ENCODE measurements at places on chromosomes 2 and 18. TPM values are rescaled to one million over a fixed set of nuclear protein-coding genes. Genes with fewer than 3 reads are reported as not detected.

The GREB1L gene
- total RNA-seq, result 14.4 TPM

The KLHL30 gene
- total RNA-seq, result 1.2 TPM

The C2orf68 gene
- total RNA-seq, result 25.7 TPM

The C2orf92 gene
- total RNA-seq, result 5.0 TPM

The SPP2 gene
- total RNA-seq, result not detected

DNA sequence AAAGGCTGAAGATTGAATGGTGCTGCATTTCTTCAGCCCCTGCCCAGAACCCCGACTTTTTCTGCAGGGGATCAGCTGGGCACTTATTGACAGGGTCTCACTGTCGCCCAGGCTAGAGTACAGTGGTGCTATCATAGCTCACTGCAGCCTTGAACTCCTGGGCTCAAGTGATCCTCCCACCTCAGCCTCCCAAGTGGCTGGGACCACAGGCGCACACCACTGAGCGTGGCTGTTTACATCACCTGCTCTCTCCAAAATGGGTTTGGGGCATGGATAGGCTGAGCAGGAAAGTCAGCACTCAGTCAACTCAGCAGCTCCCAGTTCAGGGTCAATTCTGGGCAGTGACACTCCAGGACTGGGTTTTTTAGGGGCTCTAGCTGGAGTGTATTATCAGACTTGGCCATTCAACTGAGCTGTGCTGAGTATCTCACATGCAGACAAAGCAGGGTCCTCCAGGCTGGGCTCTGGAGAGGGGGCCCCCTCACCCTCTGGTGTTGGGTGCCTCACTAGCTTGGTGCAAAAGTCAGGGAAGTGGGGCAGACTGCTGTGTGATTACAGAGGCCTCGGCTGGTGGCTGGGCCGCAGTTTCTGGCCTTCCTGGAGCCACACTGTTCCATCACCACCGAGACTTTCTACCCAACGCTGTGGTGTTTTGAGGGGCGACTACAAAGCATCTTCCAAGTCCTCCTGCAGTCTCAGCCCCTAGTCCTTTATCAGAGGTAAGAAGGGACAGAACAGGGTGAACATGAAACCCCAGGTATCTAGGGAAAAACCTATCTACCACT lies 4.5 kb downstream of the ABHD1 start:
- H3K36me3 ChIP-seq, result peaks cover 39% of the 10 kb centered on the region
- H3K27ac ChIP-seq, result no peak overlapping the region
- no peak for DNase-seq
- peaks cover 21% of the 10 kb centered on the region for H3K4me1 ChIP-seq

DNA sequence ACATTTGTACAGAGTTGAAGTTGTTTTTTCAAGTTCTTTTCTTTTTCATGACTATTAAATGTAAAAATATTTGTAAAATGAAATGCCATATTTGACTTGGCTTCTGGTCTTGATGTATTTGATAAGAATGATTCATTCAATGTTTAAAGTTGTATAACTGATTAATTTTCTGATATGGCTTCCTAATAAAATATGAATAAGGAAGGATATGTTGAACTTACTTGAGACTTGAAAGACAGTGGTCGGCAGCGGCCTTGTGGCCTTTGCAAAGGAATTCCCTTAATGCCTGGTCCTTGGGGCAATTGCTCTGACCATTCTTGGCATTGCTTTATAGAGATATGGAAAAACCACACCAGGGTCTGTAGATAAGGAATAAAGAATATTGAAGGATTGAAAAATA lies 25.9 kb upstream of the TMEM87B start:
- no peaks in the 10 kb centered on the region for H3K27me3 ChIP-seq
- no peak overlapping the region for H3K27ac ChIP-seq
- H3K36me3 ChIP-seq, result peaks cover 8% of the 10 kb centered on the region
- no peaks in the 10 kb centered on the region for H3K4me1 ChIP-seq

DNA sequence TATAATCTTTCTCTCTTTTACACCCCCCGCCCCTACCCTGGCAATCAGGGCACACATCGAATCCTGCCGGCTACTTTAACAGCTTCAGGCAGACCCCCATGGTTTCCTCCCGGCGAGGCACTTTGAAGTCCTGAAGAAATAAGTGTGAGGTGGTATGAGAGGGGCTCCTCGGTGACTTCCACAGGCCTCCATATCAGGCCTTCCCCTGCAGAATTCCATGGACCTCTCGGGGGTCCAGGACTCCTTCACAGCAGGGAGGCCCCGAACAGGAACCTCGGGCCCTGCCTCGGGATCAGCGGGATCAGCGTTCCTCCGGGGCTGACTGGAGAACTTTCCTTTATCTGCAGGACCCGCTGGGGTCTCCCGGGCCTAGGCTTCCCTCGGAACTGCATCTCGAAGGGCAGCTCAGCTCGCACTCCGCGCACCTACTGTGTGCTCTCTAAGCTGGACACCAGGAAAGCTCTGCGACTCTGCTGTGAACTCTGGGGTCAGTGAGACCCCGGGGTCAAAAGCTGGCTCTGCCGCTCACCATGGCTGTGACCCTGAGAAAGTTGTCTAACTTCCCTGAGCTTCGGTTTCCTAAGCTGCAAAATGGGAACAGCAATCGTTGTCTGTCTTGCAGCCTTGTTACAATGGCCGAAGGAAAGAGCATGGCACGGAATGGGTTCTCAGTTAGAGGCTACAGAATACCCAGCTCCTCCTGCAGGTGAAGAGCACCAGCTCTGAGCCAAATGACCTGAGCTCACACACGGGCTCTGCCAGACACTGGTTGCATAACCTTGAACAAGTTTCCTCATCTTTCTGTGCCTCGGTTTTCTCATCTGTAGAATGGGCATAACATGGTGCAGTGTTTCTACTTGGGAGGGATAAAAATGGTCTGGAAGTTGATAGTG lies 97.4 kb upstream of the ID2 start:
- DNase-seq, result no peak
- H3K27me3 ChIP-seq, result no peaks in the 10 kb centered on the region
- peak overlapping the region; percentile 38 for H3K4me3 ChIP-seq
- H3K27ac ChIP-seq, result peak overlapping the region; percentile 80
- peaks cover 39% of the 10 kb centered on the region for H3K4me1 ChIP-seq

DNA sequence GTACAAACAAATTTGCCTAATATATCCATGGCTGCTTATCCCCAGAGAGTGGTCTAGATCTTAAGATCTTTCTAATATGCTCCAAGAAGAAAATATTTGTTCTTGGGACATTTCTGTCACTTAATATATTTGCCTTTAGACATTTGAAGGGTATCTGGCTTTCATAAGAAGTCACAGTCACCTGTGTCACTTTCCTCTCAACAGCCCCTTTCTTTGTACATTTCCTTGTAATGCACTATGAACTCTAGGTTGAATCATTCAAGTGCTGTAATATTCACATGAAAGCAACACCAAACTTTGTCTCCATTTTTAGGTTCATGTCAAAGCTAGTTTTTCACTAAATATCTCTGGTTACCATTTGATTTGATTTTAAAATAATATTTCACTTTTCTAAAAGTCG lies 41.4 kb upstream of the NABP1 start:
- H3K4me3 ChIP-seq, result no peak overlapping the region
- DNase-seq, result no peak
- no peaks in the 10 kb centered on the region for H3K4me1 ChIP-seq
- H3K27me3 ChIP-seq, result no peaks in the 10 kb centered on the region
- H3K27ac ChIP-seq, result no peak overlapping the region

DNA sequence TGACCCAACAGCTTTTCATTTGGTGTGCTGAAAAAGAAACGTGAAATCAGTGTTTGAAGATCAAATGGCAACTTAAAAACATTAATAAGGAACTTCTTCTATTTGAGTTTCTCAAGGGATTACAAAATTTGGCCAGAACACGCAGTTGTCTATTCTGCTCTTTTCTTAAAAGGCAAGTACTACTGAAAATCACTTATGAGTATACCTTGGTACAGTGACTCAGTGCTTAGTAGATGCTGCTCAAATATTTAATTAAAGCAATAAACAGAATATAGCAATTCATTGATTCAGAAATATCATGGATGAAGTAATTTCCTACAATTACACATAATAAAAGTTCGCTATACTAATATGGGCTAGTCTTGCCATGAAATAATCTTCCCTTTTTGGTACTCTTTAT lies 38.2 kb upstream of the MCM6 start:
- no peak overlapping the region for H3K4me3 ChIP-seq
- H3K36me3 ChIP-seq, result peaks cover 14% of the 10 kb centered on the region
- no peaks in the 10 kb centered on the region for H3K4me1 ChIP-seq
- no peak overlapping the region for H3K27ac ChIP-seq
- no peak for DNase-seq
- no peaks in the 10 kb centered on the region for H3K27me3 ChIP-seq

- no peaks in the 10 kb centered on the region for H3K27me3 ChIP-seq
- H3K4me1 ChIP-seq, result no peaks in the 10 kb centered on the region
- no peak overlapping the region for H3K4me3 ChIP-seq
Measured at GRCh38 chr2:241485172-241485911, 23.0 kb downstream of the STK25 start.

DNA sequence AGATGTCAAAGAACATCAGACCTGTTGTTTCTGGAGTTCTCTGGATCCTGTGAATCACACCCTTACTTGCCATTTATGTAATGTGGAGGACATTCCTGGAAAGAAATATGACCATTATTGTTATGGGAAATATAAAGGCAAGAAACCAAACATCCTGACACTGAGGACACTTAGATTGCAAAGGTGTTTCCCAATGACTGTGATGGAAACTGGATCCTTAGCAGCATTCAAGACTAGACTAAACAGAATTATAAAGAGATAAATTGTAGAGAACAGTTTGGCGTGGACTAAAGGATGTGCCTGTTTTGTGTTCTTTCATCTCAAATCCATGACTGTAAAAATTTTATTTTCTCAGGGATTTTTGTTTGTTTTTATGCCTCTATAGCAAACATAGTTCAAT lies 347.7 kb upstream of the SLC14A2 start:
- H3K4me3 ChIP-seq, result no peak overlapping the region
- no peaks in the 10 kb centered on the region for H3K27me3 ChIP-seq

DNA sequence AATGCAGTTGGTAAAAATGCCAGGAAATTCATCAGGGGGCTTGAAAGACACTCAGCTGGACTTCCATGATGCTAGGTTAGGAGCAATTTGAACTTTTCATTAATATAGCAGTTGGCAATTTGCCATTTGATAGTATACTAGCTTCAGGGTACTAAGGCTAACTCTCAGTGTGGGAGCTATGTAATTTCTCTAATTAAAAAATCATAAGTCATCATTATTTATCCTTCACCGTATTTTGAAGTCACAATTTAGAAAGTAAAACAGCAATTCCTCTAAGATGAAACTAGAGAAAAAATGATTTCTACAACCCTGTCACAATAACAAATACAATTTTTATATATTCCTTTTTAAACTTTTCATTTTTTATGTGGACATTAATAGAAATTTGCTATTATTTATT lies 190.8 kb downstream of the GPD2 start:
- DNase-seq, result no peak
- no peaks in the 10 kb centered on the region for H3K4me1 ChIP-seq
- no peak overlapping the region for H3K4me3 ChIP-seq
- no peaks in the 10 kb centered on the region for H3K36me3 ChIP-seq
- H3K27me3 ChIP-seq, result no peaks in the 10 kb centered on the region

DNA sequence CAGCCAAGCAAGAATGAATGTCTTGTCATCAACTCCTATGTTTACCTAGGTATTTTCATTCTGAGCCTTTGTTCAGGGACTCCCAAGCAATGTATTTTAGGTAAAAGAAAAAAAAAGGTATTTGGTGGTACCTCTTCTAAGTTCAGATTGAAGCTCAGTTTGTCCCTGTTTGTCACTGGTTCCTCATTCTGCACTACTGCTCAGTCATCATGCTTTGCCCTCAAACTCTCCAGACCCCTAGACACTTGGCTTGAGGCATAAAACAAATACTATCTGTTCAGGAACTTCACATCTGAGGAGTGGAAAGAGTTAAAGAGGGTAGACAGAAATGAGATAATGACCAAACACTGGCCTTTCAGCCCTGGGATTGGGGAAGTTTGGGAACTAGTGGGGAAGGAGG lies 163.6 kb upstream of the HNRNPA3 start:
- no peaks in the 10 kb centered on the region for H3K27me3 ChIP-seq
- no peaks in the 10 kb centered on the region for H3K4me1 ChIP-seq
- no peak overlapping the region for H3K27ac ChIP-seq
- DNase-seq, result no peak

DNA sequence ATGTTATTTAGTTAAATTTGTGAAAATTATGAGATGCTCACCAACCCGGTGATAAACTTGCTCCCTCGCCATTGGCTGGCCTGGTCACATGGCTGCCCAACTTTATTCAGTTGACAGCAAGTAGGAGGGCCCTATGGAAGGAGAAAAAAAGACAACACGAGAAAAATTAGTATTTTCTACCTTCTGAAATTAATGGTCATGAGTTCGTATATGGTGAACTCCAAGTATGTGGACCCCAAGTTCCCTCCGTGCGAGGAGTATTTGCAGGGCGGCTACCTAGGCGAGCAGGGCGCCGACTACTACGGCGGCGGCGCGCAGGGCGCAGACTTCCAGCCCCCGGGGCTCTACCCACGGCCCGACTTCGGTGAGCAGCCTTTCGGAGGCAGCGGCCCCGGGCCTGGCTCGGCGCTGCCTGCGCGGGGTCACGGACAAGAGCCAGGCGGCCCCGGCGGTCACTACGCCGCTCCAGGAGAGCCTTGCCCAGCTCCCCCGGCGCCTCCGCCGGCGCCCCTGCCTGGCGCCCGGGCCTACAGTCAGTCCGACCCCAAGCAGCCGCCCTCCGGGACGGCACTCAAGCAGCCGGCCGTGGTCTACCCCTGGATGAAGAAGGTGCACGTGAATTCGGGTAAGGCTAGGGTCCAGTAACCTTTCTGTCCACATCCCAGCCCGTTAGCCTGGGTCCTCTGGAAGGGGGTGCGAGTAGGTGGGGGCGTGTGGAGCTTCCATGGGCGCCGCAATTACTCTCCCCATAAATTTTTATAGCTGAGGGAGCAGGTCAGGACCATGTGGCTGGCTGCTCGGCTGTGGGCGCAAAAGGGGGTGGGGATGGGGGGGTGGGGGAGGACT lies at the start of gene HOXD4:
Gene HOXD4 (plus strand): TSS at position 109 of the 846 bp plus-strand sequence. CDS start 84 bp downstream, at position 193.
- H3K27ac ChIP-seq, result no peak within 1 kb of the TSS
- H3K4me3 ChIP-seq, result peak within 1 kb of the TSS; percentile 39

DNA sequence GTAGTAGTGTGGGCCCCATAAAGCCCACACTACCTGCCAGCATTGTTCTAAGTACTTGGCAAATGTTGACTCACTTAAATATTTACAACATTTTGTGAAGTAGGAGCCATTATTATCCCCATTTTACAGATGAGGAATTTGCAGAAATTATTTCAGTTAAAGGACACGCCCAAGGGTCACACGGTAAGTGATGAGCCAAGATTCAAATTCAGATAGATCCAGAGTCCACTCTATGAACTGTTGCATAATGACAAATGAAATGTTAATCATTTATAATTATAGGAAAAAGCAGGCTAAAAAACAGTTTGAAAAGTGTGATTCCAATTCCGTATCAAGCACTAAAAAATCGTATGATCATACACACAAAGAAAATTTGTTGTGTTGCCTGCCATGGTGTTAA lies 108.4 kb downstream of the MDH1 start:
- no peaks in the 10 kb centered on the region for H3K27me3 ChIP-seq
- no peaks in the 10 kb centered on the region for H3K36me3 ChIP-seq
- peaks cover 7% of the 10 kb centered on the region for H3K4me1 ChIP-seq
- no peak overlapping the region for H3K4me3 ChIP-seq
- H3K27ac ChIP-seq, result no peak overlapping the region

- no peak overlapping the region for H3K4me3 ChIP-seq
- H3K27me3 ChIP-seq, result no peaks in the 10 kb centered on the region
- H3K36me3 ChIP-seq, result no peaks in the 10 kb centered on the region
- H3K4me1 ChIP-seq, result no peaks in the 10 kb centered on the region
- no peak overlapping the region for H3K27ac ChIP-seq
- DNase-seq, result no peak
Measured at GRCh38 chr2:36339607-36340218, 15.9 kb upstream of the CRIM1 start.

- H3K27me3 ChIP-seq, result no peaks in the 10 kb centered on the region
- no peak overlapping the region for H3K4me3 ChIP-seq
- no peak for DNase-seq
- H3K27ac ChIP-seq, result no peak overlapping the region
- H3K36me3 ChIP-seq, result no peaks in the 10 kb centered on the region
Measured at GRCh38 chr2:6368281-6368680, 497.4 kb downstream of the CMPK2 start.

Data from esophagus muscularis mucosa (tissue), 4 donors.